ENCODE measurements at places on chromosomes 2 and 18.

- no peak for DNase-seq
Measured at GRCh38 chr18:10329101-10329500, 125.3 kb upstream of the APCDD1 start.

DNA sequence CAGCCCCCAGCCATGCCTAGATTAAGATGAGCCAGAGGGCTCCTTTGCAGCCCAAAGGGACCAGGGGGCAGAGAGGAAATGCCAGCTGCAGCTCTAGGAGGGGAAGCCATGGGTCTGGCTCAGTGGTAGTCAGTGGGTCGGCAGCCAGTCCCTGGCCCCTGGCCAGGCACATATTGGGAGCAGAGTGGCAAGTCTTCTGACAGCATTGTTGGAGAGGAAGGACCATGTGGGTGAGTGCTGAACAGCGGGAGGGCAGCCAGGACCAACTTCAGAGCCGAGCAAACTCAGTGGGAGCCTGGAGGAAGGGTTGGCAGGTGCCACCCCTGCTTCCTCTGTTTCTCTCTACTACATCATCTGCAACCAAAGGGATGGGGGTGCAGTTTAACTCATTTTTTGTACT, 140.5 kb upstream of the PELI1 start:
- DNase-seq, result no peak

GRCh38 chr2:101846973-101847372, 144.8 kb upstream of the IL1R2 start:
- DNase-seq, result no peak

DNA sequence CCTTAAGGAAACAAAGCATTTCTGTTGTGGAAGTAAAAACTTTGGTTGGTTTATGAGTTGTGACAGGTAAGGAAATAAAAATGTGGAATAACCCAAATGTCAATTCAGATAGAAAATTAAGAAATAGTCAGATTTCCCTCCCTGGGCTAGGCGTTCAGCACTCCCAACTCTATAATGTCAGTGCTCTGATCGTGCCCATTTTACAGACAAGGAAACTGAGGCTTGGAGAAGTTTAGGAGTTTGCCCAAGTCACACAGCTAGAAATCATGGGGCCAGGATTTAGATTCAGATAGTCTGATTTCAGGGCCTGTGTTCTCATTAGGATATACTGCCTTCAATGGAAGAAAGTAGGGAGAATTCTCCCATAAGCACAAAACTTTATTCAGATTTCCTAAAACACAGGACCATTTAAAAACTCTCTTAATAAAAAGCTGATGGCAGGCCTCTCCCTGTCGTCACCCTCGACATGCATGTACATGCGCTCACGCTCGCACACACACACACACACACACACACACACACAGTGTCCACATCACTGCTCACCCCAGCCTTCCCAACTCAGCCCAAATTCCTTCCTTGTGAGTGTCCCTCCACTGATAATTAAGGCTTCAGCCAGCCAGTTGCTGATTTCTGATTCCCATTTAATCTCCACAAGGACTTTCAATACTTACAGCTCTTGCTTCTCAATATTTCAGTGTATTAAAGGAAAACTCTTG, 49.1 kb upstream of the SLC14A2 start:
- DNase-seq, result no peak

DNA sequence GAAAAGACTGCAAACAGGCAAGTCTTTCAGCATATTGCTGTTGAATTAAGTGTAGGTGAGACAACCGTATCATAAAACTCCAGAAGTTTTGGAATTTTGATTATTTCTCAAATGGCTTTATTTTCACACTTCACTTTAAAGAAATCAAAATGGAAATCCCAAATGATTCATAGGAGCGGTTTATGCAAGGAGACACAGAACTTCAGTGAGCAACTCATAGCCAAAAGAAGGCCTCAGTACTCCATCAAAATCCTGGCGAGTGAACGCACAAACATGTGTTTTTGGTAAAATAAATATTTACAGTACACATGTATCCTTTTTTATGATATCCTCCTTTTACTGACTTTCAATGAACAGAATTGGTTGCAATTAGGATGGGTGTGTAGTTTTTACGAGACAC, 140.4 kb upstream of the APCDD1 start:
- DNase-seq, result no peak

DNA sequence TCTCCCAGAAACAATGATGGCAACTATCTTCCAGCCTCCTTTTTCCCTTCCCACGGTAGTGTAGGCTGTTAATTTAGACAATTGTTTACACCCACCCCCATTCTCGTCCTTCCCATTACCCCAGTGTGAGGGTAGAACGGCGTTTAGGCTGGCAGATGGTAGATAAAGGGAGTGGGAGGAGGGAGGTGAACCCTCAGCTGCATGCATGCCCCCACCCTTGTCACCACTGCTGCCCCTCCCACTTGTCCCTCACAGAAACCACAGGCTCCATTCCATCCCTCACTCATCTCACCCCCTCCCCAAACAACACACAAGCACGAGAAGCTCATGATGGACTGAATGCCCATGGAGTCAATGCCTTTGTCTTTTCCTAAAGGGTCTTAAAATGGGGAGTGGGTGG, 107.9 kb upstream of the PARD3B start:
- DNase-seq, result no peak

GRCh38 chr2:30753630-30754029, 53.6 kb downstream of the CAPN13 start:
- no peak for DNase-seq

- no peak for DNase-seq
Measured at GRCh38 chr2:55153584-55154299, 78.4 kb downstream of the CLHC1 start.

GRCh38 chr2:10831400-10831985, 18.9 kb upstream of the PDIA6 start:
- DNase-seq, result no peak

- no peak for DNase-seq
Measured at GRCh38 chr2:109481196-109481555, 132.6 kb downstream of the SEPTIN10 start.

GRCh38 chr18:23134780-23135549, at the start of gene CABLES1:
TSS of gene CABLES1 (plus strand) at chr18:23135485. CDS start at chr18:23135763, 278 bp downstream.
- DNase-seq, result peak; percentile 75

DNA sequence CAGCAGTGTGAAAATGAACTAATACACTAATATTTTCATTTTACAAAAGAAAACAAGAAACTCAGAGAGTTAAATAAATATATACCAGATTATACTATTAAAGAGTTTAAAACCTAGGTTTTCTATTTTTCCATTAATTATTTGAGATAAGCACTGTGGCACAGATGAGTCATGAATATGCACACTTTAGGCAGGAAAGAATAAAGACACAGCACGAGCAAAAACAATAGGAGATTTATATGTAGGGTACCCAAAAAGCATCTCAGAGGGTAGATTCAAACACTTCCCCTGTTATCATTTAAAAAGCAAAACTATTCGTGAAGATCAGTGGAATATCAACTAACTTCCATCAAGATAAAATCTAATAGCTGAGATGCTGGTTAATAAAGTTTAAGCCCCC, 430.6 kb downstream of the ERBB4 start:
- no peak for DNase-seq

- no peak for DNase-seq
Measured at GRCh38 chr18:2518473-2518872, 52.8 kb downstream of the METTL4 start.

GRCh38 chr18:54515149-54515548, 75.9 kb upstream of the DYNAP start:
- DNase-seq, result no peak

GRCh38 chr2:133343018-133343352, 225.3 kb downstream of the NCKAP5 start:
- DNase-seq, result no peak

DNA sequence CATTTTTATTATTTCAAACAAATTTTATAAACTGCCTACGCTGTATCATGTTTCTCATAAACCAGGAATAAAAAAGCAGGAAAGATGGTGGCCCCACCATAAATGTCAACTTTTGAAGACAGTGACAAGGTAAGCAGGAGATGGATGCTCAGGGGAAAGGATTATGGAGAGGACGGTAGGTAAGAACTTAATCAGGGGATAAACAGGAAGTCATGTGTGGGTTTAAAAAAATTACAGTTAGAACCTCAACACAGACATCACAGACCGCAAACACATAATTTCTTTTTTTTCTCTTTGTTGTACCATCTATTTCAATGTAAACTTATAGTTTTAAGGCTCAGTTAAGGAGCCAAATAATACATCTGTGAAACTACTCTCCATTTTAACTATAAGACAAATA, 575.2 kb upstream of the SLC8A1 start:
- no peak for DNase-seq

GRCh38 chr2:45331410-45331786, 279.7 kb downstream of the SRBD1 start:
- DNase-seq, result no peak

GRCh38 chr18:12811191-12811950, 72.7 kb downstream of the PTPN2 start:
- no peak for DNase-seq

DNA sequence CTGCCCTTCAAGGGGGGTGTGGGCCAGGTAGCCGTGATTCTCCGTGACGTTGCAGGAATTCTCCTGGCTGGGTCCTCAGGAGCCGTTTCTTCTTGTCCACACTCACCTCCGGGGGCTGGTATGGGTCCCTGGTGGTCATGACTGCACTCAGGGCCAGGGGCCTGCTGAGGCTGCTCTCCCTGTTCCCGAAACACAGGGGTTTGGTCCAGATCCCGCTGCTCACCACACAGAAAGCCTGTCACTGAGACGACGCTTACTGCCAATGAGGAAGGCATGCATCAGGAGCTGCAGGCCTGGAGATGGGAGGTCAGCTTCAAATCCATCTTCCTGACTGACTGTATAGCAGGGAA, 160.7 kb downstream of the RTP5 start:
- DNase-seq, result peak; percentile 53

DNA sequence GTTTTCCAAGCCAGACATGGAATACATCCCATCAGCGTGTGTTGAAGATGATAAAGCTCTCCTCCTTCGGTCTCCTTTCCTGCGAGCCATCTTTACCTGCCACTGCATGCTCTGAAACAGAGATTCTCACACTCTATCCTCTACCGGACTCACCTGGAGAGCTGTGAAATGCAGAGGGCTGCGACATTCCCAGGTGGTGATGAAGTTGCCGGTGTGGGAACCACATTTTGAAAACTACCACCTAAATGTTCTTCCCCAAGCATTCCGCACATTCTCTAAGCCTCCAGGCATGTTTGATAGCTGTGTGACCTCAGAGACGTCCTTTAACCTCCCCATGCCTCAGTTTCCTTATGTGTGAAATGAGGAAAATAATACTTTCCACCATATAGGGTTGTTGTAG, 226.2 kb upstream of the RAB6C start:
- no peak for DNase-seq

GRCh38 chr18:48022531-48023329, 92.3 kb upstream of the SMAD2 start:
- peak; percentile 61 for DNase-seq

- no peak for DNase-seq
Measured at GRCh38 chr2:37198681-37199065, 2.4 kb downstream of the CEBPZOS start.

DNA sequence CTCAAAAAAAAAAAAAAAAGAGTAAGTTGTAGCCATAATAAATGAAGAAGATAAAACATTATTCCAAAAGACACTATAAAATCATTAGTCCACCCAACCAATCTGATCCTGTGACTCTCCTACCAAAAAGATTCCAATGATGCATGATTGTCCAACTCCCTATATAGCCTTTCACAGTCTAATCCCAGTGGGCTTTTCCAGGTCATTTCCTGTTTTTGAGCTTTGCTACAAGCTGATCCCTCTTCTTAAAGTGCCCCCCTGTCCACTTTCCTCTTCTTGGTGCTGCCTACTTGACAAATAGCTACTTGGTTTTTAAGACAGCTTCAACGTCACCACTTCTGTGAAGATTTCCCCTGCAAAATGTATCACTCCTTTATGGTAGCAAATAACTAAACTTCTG, 88.4 kb downstream of the SEMA4F start:
- DNase-seq, result no peak

- peak; percentile 42 for DNase-seq
Measured at GRCh38 chr2:84876369-84876768, 4.5 kb downstream of the TRABD2A start.

DNA sequence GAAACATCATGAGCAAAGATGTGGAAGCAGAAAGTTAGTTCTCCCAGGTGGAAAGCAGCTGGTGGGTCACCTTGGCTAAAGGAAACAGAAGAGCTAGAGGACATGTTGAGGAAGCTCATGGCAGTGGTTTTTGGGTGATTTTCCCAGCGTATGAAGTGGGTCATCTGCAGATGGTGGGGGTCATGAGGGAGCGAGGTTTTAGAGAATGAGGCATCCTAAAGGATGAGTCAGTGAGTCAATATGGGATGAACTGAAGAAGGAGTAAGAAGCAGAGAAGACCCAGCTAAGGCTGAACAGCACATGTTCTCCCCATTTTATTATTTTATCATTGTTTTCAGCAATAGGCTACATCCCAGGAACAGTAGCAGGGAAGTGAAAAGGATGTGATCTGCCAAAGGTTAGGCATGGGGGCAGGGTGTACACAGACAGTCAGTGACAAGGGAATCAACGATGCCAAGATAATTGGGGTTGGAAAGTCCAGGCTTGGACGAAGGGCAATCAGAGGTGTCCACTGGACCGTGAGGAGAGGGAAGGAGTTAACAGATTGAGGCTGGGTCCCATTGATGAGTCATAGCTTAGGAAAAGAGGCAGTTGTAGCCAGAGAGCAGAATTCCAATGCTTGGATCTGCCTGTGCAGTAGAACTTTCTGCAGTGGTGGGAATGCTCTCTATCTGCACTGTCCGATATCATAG, 289.3 kb upstream of the RAB12 start:
- no peak for DNase-seq

DNA sequence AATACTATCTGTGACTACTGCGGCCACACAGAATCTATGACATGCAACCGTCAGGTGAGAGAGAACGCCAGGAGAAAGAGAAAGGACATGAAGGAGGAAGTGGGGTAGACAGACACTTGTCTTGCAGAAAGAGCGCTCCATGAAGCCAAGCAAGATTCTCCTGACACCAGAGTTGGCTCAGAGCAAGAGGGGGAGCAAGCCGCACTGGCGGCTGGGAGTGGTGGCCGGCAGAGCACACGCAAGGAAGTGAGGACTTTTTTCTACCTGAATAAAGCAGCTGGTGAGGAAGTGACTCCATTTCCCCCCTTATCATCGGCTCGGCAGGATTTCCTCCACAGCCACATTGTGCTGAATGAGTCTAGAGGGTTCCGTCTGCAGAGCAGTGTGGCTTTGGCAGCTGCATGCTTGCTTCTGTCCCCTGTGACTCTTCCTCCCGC, 181.6 kb downstream of the BCL2 start:
- DNase-seq, result peak; percentile 75

GRCh38 chr2:50729306-50730049, 302.5 kb downstream of the NRXN1 start:
- no peak for DNase-seq

DNA sequence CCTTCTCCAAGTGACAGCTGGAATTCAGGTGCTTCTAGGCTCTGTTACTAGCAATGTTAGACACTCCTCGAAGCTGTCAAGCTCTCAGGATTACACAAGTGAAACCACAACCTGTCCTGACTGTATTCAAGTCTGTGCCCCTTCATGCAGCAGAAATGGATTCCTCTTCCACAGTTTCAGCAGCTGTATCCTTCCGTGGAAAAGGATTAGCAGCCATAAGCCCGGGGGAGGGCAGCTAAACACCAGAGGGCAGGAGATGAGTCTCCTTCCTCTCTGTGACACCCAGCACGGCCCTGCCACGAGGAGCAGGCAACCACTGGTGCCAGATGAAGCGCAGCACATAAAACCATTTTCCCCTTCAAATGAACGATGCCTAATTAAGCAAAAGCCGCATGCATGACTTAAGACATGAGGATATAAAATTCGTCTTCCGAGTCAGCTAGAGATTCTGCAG, 1.2 kb downstream of the ST3GAL5 start:
- peak; percentile 81 for DNase-seq
